Testis (tissue), 5 donors: ENCODE measurements at places on chromosomes 4 and X. TPM values are rescaled to one million over a fixed set of nuclear protein-coding genes. Genes with fewer than 3 reads are reported as not detected.

DNA sequence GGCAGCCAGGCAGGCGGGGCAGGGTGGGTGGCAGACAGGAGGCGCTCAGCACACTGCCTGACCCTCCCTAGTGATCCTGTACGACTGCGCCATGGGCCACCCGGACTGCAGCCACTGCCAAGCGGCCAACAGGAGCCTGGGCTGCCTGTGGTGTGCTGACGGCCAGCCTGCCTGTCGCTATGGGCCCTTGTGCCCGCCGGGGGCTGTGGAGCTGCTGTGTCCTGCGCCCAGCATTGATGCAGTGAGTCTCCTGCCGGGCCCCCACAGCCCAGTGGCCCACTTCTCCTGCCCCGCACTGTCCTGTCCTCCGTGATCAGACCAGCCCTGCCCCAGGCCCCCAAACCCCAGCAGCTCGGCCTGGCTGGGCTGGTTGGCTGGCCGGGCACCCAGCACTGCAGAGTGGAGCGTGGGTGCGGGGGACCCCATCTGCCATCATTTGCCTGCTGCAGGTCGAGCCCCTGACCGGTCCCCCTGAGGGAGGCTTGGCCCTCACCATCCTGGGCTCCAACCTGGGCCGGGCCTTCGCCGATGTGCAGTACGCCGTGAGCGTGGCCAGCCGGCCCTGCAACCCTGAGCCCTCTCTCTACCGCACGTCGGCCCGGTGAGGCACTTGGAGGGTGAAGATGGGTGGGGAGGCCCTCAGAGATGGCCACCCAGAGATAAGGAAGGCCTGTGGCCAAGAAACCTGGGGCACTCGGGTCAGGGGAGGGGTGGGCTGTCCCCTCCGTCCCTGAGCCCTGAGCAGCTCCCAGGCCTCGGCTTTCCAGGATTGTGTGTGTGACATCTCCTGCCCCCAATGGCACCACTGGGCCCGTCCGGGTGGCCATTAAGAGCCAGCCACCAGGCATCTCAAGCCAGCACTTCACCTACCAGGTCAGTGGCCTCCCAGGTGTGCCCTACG lies 7.6 kb downstream of the PLXNB3 start:
- H3K27me3 ChIP-seq = no peaks in the 10 kb centered on the region
- DNase-seq = no peak
- H3K4me1 ChIP-seq = no peaks in the 10 kb centered on the region
- no peak overlapping the region for H3K4me3 ChIP-seq

- no peaks in the 10 kb centered on the region for H3K27me3 ChIP-seq
- H3K4me3 ChIP-seq = no peak overlapping the region
- no peaks in the 10 kb centered on the region for H3K4me1 ChIP-seq
- H3K36me3 ChIP-seq = no peaks in the 10 kb centered on the region
- H3K27ac ChIP-seq = no peak overlapping the region
- no peak for DNase-seq
Measured at GRCh38 chr4:4890574-4891255, 31.2 kb downstream of the MSX1 start.

DNA sequence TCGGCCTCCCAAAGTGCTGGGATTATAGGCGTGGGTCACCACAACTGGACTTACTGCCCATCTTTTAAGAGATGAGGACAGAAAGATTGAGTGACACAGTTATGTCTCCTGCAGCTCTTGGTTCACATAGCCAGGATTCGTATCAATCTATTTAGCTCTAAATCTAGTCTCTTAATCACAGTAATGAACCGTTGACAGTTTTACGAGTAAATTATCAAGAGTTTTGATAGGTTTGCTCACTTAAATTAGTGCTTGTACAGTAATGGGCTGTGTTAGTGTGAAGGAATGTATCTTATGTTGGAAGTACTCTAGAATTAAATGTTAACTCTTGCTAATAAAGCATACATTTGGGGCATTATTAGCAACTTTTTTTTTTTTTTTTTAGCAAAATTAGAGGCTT lies 105.7 kb downstream of the PTTG2 start:
- H3K27ac ChIP-seq = no peak overlapping the region
- DNase-seq = no peak

RAB9B gene
- total RNA-seq = 2.6 TPM
